Spleen (tissue), 13 donors: ENCODE measurements at places on chromosomes 5 and 9.

DNA sequence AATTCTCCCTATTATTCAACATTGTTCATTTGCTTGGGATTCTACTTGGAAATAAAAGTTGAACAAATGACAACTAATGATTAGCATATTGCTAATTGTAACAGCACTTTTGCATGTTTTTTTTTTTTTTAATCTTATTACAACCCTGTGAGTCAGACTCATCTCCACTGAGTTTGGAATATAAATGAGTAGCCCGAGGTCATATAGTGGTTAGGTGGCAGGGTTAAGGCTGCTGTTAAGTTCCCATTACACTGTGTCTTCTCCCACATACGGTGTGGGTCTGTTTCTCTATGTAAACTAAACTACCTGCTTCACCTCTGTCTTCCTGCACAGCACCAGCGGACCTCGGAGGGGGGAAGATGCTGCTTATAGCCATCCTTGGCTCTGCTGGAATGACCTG is 92.4 kb downstream of the EQTN start:
- DNase-seq, result no peak

- no peak for DNase-seq
Observed at GRCh38 chr5:58458141-58458742, 1.6 kb downstream of the PLK2 start.

DNA sequence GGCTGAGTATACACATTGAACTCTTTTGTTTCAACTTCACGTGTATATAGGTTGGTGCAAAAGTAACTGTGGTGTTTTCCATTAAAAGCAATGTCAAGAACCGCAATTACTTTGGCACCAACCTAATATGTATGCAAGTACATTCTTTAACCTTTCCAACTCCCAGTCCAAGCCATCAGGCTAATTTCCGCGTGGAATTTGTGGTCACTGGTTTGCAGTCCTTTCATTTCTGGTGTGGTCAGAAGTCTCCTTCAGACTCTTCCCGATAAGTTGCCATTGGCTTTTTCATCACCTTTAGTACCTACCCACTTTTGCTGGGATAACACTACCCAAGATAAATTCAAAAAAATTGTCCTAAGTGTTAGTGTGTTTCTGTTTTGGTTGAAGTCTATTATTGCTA is 84.0 kb downstream of the RGS3 start:
- DNase-seq, result no peak

DNA sequence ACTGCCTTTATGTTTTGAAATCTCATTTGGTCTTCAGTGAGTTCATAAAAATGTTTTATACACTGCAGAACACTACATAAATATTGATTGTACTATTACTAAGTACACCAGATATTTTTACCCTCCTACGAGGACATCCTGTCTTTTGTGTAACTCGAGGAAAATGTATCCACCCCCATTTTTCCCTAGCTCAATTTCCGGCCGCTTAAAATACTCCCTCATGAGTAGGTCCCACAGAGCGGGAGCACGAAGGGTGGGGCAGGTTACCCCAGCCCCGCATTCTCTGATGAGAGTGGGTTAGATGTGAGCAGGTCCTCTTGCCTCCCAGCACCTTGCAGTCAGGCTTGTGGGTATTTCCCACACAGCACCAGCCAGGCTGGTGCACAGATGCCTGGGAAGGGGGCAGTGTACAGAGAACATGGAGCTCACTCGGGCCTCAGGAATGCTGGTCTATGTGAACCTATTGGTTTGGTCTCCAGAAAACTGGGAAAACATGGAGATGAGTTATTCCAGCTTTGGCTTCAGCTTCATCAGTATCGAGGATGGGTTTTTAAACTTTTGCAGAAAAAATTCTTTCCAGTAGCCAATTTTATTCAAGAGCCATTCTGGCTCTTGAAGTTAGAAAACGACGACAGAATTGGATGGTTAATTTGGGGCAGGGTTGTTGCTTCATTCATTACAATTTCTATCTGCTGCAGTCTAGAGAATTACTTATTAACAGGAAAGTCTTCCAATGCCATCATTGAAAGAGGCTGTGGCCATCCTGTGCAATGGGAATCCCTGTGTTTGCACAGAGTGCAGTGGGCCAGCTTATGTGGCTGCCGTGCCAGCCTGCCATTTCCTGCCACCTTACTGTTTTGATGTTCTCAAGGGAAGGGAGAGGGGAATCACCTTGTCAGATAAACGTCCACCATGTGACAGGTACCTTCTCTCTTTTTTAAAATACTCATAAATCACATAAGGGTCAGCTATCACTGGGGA is 73.2 kb downstream of the WDR41 start:
- DNase-seq, result no peak

- no peak for DNase-seq
Observed at GRCh38 chr5:50749873-50750272, 83.4 kb downstream of the PARP8 start.

DNA sequence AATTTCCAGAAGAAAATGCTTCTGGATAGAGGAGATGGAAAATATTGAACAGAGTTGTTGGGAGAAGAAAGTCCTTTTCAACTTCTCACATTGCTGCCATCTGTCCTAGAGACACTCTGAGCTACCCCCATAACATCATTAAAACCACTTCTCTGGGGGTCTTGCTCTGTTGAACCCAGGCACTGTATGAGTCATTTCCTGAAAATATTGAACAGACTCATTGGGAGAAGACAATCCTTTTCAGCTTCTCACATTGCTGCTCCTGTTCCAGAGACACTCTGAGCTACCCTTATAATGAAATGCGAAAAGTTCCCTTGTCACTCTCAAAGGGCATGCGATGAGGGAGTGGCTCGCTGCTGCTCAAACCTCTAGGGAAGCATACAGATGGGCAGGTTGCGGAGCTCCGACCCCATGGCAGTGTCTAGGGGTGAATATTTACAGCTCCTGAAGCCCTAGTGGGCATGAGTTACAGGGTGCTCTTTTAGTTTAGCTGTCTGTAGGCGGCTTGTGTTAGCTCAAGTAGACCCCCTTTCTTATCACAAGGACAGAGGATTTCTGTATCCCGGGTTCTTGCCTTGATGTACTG is 90.7 kb downstream of the CDKN2A start:
- no peak for DNase-seq

DNA sequence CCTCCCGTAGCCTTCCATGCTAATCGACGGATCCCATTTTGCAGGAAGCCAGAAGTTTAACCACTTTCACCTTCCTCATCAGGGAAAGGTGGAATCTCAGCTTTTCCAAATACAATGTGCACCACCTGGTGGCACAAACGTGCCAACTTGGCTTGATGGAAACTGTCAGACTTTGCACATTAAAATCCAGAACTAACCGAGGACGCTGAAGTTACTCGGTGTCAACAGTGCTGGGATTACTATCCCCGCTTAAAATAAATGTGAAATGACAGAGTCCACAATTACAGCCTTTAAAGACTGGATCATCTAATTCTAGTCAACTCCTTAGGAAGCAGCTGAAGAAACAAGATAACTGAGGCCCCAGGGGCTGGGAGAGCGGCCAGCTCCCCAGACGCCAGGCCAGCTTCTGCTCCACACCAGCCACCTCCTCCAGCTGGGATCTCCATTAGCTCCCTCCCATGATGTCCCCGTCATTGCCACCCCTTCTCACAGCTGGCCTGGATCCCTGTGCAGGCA is 50.1 kb upstream of the RETREG1 start:
- DNase-seq, result no peak

DNA sequence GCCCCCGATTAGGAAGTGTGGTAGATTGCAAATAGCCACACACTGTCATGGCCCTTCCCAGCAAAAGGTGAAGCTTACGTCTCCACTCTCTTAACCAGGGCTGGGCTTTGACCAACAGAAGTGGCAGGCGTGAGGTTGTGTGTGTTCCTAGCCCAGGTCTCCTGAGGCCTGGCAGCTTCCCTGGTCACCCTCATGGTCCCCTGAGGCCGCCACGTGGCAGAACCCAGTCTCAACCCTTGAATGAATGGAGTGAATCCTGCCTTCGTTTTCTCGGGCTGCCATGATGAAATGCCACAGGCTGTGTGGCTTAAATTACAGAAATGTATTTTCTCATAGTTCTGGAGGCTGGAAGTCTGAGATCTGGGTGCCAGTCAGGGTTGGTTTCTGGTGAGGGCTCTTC is 370.4 kb downstream of the IRX2 start:
- DNase-seq, result peak; percentile 50

GRCh38 chr5:31355337-31355736 is 161.9 kb downstream of the CDH6 start:
- no peak for DNase-seq

DNA sequence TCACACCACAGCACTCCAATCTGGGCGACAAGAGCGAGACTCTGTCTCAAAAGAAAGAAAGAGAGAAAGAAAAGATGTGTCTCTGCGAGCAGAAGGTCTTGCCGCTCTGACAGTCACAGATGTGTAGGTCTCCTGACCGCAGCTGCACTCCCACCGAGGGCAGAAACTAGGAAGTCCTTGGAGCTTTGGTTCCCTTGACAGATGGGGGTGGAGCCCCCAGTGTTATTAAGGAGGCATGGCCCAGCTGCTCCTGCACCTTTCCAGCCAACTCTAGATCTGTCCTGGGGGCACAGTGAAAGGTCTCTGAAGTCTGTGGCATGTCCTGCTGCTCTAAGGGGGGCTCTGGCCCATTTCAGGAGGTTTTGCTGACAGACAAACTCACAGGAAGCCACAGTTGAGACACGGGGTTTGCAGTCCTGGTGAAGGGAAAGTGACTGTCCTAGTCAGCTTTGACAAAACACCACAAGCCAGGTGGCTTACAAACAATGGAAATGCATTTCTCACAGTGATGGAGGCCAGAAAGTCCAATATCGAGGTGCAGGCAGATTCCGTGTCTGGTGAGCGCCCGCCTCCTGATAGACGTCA is 9.0 kb upstream of the DIPK1B start:
- DNase-seq, result no peak

DNA sequence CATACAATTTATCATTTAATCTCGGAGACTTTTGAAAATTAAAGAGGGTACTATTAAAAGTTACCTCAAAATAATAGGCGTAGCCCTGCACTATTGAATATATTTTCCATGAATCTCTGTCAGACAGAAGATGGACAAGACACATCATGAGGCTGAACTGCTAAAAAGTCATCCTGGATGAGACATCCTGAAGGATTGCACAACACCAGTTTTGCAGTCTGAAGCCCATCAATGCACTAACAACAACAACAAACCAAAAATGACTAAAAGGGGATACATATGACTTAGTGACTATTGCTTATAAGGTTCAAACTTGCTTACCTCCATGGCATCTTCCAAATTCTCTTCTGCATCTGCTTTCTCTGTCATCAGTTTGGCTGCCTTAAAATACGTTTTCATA is 15.7 kb downstream of the LMBRD2 start:
- DNase-seq, result no peak

DNA sequence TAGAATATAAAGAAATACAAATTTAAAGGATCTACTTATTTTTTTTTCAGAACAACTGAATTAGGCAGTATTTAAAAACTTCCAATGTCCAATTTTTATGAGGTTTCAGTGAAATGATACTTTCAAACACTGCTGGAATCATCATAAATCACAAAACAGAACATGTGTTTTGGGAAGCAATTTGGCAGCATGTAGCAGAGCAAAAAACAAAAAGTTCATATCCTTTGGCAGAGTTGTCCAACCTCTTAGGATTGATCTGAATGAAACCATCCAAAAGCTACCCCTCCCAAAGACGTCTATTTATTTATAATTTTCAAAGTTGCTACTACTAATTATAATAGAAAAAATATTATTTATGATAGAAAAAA is 192.4 kb upstream of the PUM3 start:
- DNase-seq, result no peak

DNA sequence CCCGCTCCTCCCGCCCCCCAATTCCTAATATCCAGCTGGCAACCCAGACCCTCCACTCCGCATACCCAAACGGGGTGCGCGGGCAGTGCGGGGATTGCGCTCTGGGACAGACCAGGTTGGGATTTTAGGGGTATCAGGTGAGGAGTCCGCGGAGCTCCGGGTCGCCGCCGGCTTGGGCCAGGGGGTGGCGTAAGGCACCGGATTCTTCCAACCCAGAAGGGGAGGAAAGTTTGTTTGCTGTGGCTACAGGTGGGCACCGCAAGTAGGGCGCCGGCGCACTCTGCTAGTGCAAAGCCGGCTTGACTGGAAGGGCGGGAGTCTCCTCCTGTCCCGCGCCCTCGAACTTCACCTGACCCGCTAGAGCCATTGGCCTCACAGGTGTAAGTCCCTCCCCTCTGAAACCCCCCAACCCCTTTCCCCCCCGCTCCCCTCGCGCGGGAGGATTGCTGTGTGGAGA is 709 bp downstream of the IQGAP2 start:
- DNase-seq, result peak; percentile 90

DNA sequence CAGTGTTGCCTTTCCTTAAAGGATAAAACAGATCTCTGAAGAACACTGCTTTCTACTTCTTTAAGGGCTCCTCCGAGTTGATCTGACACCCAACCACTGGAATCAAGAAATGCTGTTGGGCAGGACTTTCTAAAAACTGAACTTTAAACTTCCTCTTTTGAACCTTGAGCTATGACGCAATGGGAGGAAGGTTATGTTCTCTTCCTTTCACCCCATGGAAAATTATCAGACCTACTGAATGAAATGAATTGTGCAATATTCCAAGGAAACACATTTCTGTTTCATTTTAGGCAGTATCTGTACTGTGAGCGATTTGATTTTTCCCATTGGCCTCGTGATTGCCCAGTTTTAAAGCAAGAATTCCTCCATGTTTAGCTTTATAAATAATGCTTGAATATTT is 206.0 kb upstream of the PRR16 start:
- DNase-seq, result no peak

DNA sequence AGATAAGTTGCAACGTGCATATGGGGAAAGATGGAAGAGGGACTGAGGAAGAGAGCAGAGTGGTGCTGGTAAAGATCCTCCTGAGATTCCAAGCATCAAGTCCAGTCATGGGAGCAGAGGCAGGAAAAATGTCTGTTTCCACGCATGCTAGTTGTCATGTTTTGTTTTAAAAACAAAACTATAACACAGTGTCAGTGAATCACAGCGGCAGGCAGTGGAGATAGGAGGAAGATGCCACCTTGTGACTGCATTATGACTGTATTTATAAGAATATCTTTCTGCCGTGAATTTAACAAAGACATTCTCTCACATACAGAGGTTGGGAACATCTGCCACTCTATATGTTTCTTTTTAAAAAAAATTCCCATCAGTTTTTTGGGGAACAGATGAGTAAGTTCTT is 3.7 kb upstream of the SVEP1 start:
- no peak for DNase-seq

- DNase-seq, result no peak
Observed at GRCh38 chr5:124342584-124342983, 403.9 kb downstream of the ZNF608 start.

DNA sequence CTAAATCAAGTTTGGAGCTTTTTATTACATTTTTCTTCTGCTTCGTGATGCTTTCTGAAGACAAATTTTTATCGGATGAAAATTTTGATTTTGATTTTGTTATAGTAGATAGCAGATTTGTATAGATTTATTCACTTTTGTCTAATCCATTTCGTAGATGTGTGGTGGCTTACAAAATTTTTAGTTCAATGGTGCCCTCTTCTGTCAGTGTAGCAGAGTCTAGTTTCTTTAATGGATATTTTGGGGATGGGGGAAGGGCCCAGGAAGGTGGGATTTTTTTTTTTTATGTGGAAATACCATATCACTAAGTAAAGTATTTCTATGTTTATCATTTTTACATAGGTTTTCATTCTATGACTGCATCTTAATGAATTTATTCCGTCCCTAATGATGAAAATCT is 259.9 kb upstream of the TARS1 start:
- no peak for DNase-seq
